Right ventricle myocardium superior (tissue), 1 donor: ENCODE measurements at places on chromosomes 7 and 10.

DNA sequence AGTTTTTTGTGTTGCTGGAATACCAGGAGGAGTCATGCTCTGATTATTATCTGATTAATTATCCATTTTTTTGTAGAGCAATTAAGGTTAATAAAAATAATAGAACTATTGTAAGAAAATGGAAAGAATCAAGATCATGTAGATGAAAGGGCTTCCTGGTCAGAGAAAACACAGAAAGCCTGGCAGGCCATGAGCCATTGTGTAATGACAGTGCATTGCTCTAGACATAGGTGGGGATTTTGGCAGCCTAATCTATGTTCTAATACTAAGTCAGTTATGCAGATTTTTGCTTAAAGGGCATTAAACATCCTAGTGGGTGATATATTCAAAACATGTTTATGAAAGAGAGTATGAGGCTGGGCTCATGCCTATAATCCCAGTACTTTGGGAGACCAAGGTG lies 198.2 kb downstream of the PPP1R9A start:
- DNase-seq, result no peak

DNA sequence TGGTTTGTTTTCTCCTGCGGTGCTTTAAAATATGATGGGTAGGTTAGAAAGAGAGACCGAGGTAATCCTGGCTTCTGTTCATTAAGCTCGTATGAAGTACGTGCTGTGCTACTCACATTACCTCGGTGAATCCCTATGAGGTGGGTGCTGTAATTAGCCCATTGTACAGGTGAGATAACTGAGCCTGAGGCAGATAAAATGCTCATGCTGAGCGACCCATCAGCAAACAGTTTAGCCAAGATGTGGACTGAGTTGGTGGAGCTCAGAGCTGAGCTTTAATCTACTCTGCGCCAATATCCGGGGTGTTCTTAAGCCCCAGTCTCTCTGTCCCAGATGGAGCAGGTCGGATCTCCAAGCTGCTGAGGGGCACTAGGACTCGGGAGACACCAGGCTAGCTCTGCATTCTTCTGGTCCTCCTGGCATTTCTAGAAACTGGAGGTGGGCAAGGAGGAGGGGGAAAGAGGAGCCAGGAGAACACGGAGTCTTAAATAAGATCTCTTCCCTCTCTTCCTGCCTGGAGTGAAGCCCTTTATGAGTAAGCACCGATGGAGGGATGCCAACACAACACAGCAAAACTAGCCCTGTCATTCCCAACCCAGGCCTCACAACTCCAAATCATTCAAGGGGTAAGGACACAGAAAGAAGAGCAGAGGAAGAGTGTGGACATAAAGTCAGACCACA lies 458.5 kb downstream of the KCNMA1 start:
- no peak for DNase-seq

GRCh38 chr10:116450861-116451260 lies 23.2 kb downstream of the PNLIPRP3 start:
- no peak for DNase-seq

GRCh38 chr7:24227603-24228359 lies 56.2 kb upstream of the NPY start:
- no peak for DNase-seq

DNA sequence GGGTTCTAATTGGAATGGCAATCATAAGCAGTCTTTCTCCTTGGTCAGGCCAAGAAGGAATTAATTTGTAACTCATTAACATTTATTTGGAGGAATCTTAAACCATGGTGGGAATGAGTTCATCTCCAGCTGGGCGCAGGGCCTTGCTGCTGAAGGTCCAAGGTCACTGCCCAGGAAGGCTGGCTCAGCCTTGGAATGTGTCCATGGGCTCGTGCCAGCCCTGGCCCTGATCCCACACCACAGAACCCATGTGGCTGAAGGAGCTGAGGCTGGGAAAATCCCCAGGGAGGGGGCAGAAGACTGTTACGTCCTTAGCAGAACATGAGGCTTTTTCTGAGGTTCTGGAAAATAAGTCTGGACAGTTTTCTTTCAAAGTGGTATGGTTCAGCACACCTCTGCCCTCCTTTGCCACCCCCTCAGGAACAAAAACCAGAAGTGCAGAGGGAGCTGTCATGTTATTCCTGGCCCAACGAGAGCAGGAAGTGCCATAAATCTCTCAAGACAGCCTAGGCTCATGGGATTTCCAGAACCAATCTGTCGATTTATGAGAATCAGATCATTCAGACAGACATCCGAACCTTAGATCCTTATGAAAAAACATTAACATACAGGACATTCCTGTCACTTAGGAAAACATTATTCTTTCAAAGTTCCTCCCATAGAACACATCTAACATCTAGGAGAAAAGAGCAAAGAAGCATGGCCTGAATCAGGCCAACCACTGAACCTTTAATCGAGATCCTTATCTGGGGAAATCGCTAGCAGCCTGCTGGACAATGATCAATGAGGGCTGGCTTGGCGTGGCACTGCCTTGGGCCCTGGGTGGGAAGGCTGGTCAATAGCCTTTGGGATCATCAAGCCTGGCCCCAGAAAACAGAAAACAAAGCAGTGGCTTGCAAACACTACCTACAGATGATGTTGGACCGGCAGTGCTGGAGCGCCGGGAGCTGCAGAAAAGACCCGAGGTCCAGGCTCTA lies 134.3 kb downstream of the TAX1BP1 start:
- peak; percentile 75 for DNase-seq

DNA sequence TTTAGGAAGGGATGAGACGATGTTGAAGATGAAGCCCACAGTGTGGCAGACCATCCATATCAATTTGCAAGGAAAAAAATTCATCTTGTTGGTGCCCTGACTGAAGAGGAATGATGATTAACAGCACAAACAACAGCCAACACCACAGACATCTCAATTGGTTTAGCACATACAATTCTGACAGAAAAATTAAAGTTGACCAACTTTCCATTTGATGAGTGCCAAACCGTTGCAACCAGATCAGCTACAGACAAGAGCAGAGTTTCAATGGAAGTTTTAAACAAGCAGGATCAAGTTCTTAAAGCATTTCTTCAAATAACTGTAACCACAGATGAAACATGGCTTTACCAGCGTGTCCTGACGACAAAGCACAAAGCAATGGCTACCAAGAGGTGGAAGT lies 132.4 kb upstream of the DNAJB12 start:
- no peak for DNase-seq

- DNase-seq, result peak; percentile 84
Measured at GRCh38 chr10:71708301-71708703, 11.3 kb downstream of the C10orf105 start.

DNA sequence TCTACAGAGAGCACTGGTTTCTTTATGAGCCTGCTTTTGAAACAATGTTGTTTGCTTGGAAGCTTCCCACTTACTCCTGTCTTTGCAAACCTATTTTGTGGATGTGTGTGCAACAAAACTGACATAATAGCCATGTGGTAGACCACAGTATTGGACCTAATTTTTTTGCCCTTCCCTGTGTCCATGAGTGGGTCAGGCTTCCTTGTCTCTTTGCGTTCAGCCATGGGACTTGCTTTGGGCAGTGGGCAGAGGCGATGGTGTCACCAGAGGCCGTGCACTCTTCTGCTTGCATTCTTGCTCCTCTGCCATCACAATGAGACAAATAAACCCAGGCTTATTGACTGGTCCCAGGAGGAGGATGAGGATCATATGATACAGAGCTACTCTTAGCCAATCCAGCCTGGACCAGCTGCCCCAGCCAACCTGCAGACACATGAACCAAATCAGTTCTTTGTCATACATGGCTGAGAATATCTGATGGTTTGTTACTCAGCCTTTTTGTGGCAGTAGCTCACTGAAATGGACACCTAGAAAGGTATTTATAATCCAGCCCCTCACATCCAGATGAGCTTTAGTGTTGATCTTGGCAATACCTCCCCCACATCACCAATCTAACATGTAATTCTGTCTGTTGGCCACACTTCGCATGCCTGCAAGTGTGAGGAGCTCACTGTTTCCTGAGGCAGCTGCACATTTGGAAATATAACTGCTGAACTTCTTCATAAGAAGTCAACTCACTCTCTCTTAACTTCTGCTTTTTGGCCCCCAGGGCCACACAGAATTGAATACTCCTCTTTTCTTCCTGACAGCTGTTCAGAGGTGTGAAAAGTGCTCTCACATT lies 427.8 kb upstream of the ZMIZ1 start:
- no peak for DNase-seq
